H1 (cell line): ENCODE measurements at places on chromosomes 5 and 9. TPM values are rescaled to one million over a fixed set of nuclear protein-coding genes. Genes with fewer than 3 reads are reported as not detected.

GRCh38 chr5:129724222-129724621 lies 23.7 kb upstream of the MINAR2 start:
- DNase-seq, result no peak

GRCh38 chr5:98454904-98455303 lies 318.6 kb upstream of the RGMB start:
- DNase-seq, result no peak

- DNase-seq, result no peak
Observed at GRCh38 chr5:118405650-118406061, 582.7 kb downstream of the DTWD2 start.

- DNase-seq, result no peak
Observed at GRCh38 chr5:136006761-136007251, 22.0 kb upstream of the TGFBI start.

The ARSI gene
- total RNA-seq, result 4.5 TPM in 2 replicates

The NR6A1 gene
- total RNA-seq, result 232 and 237 TPM in 2 replicates

GRCh38 chr9:134704498-134704897 lies 62.9 kb downstream of the COL5A1 start:
- DNase-seq, result no peak

DNA sequence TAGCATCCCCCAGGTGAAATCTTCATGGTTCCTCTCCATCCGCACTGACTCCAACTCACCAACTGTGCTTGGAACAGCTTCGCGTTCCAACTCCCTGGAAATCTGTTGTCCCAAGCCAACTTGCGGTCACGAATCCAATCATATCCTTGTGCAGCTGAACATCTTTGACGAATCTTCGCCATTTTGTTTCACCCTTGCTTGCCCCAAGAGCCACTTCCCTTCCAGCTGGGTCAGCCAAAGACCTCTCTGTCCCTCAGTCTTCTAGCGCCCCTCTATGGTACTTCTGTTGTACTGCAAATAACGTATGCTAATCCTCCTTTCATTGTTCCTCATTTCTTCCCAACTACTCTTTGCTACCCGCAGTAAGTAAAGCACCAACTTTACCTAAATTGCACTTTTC lies 61.0 kb upstream of the TARS1 start:
- DNase-seq, result peak; percentile 58

DNA sequence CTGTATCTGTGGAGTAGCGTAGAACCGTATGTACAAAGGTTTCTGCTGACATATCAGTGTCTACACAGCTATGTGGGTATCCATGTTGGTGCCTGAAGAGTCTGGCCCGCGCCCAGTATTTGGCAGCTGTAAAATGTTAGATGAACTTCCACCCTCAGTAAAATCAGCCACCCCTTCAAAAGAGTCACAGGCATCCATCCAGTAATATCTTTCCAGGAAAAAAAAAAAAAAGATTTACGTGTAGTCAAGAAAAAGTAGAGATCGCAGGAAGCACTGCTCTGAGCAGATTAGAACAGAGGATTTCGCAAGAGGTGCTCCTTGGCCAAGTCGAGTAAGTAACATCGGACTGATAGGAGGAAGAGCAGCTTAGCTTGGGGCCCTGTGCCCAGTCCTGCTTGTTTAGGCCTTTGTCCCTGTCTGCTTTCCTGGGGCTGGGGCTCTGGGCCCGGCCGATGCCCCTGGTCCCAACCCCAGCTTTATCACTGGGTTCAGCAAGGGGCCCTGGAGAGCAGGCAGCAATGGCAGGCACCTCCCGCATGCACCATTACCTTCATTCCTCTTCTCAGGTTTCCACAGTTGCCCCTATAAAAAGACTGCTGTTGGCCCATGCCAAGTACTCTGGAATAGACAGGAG lies 21.2 kb downstream of the DAPK1 start:
- no peak for DNase-seq

The PFN3 gene
- total RNA-seq, result not detected in 2 replicates
